ENCODE measurements at places on chromosomes 6 and 20.
A peak's percentile ranks its signal among the peaks of the same experiment; 100 is the strongest.

- no peak for DNase-seq
Measured at GRCh38 chr20:25484224-25484846, 76.9 kb downstream of the GINS1 start.

GRCh38 chr6:18101271-18101670, 21.2 kb downstream of the NHLRC1 start:
- peak; percentile 61 for DNase-seq

- DNase-seq: no peak
Measured at GRCh38 chr20:59484228-59484627, 120.1 kb upstream of the PHACTR3 start.

DNA sequence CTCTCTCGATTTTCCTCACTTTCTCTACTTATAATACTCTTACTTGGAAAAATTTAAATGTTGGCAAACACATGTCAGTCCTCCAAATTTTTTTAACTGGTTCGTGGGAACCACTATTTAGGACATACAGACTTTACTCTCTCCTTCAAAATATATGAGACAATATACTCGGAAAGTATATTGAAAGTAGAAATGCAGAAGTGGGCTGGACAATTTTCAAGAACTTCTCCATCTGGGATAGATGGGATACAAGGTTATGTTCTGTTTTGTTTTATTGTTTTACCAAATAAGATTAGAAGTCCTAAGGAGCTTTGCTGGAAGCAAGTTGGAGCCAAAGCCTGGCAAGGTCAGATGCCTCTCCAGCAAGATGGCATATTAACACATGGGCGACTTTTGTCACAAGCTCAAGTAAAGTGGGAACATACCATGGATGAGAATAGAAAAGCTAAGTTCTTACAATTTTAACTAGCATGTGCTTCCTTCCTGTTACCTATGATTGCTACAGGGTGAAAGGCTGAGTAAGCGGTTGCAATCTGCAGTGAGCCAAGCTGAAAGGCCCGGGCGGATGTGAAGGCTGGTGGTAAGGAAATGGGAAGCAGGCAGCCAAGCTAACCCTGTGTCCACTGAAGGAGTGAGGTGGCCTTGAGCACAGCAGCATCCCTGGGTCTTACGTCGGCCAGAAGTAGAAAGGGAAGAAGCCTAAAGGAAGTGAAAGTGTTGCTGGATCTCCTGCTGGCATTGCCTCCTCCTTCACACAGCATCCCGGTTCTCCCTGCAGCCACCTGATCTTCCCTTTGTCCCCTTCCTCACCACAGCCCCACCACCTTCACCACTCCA, 7.1 kb downstream of the MAP3K5 start:
- peak; percentile 46 for DNase-seq

GRCh38 chr20:1327241-1327653, 1.7 kb downstream of the SDCBP2 start:
- peak; percentile 54 for DNase-seq

Data from ELR (cell line).